ENCODE measurements at places on chromosomes 13 and 19.
A peak's percentile ranks its signal among the peaks of the same experiment; 100 is the strongest.

GRCh38 chr13:66693656-66694055, 536.5 kb downstream of the PCDH9 start:
- DNase-seq: no peak

DNA sequence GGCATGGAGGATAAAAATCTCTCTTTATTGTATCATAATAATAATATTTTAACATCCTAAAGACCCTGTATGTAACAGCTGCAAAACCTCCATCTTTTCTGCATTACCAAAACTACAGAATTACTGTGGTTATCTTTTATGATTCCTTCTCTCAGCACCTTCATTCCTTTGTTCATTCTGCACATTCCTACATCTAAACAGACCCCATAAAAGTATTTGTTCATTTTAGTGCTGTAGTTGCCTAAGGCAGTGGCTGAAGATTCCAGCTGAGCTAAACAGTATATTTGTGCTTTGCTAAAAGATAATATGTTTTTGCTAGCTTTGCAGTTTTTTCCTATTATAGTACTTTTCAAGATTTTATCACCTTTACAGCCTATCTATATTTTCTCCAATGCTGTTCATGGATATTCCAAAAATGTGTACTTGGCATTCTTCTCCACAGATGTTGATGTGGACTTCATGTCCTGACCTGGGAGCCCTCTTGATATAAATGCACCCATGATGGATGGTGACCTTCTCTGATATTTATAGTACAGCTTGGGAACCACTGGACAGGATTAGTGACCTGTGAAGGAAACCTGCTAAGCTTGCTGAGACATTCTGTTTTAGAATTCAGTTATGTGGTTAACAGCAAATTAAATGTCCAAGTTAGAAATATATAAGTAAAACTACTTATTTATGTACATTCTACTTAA, 2832.9 kb upstream of the PCDH20 start:
- DNase-seq: no peak

- DNase-seq: no peak
Measured at GRCh38 chr13:73520566-73521289, 461.9 kb downstream of the KLF5 start.

GRCh38 chr19:18203408-18203862, 407 bp downstream of the RAB3A start:
- no peak for DNase-seq

DNA sequence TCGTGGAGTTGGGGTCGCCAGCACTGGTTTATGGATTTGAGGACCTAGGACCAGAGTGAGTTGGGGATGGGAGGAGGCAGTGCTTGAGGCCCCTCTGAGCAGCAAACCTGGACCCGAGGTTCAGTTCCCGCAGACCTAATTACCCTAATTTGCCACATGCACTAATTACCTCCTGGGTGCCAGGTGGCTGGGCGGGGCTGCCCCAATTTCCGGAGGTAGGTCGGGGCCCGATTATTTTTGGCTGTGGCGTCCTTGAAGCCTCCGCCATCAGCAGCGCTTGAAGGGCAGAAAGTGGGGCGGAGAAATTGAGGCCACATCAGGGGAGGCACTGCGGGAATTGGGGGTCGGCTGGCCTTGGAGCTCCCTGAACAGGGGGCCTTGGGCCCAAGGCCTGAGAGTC, 5.9 kb upstream of the HOMER3 start:
- DNase-seq: no peak

- no peak for DNase-seq
Measured at GRCh38 chr19:12800466-12800770, 1.2 kb downstream of the PRDX2 start.

DNA sequence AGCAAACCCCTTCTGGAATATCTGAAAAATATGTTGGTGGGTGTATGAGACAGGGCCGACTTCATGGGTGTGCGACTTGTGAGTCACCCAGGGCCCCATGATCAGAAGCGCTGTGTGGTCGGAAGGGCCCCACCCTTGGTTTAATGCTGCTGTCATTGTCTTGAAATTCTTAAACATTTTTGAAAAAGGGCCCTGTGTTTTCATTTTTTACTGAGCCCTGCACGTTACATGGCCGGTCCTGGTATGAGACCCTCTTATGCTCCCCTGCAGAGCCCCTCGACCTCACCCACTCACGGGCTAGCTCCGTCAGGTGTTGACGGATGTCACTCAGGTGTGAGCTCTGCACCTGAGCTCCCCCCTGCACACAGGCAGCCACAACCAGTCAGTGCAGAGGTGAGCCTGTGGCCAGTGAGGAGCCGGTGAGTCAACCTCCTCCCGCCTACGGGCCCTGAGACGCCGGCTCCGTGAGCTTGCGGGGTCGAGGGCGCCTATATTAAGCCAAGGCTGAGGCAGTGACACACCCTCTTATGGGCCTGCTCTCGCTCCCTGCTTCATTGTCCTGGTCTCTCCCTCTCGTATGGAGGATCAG, 27.7 kb downstream of the GADD45B start:
- DNase-seq: peak; percentile 38

GRCh38 chr19:48713041-48713863, 6.3 kb downstream of the MAMSTR start:
- DNase-seq: no peak

- no peak for DNase-seq
Measured at GRCh38 chr13:23684647-23685046, 114.4 kb downstream of the TNFRSF19 start.

GRCh38 chr13:98918771-98919170, 59.1 kb downstream of the DOCK9 start:
- no peak for DNase-seq

DNA sequence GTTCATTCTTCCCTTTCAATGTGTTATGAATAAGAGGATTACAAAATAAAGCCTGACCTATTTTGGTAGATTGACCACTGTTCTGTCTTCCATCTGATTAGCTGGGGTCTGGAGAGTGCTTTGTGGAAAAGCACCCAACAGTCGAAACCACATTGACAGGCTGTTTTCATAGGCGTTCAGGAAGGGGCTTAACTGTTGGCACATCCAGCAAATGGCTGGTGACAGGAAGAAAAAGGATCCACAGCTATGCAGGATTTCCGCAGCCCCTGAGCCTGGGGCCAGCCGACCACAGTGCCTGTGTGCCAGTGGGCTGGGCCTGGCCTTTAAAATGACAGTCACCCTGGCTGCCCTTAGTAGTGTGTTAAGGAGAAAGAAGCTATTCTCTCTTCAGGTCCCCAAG, 113.3 kb downstream of the SIPA1L3 start:
- no peak for DNase-seq

DNA sequence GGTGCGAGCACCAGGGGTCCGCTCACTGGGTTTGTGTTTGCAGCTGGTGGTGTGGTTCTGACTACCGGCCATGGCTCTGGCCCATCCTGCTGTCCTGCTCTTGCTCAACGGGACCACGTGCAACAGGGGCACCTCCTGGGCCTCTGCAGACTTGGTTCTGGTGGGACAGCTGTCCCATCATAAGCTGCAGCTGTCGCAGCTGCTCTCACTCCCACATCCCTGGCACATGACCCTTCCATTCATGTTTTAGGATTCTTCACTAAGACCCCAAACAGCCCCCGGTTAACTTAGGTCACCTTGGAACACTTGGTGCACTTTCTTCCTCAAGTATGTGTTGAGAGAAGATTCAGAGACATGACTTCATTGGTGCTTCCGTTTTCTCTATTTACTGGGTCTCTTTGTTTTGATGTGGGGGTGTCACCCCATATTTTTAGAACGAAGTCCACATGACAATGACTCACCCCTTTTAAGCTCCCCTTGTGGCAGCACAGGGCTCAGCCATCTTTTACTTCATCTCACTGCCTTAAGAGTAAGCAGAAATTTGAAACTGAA, 68.4 kb upstream of the ARHGEF7 start:
- DNase-seq: no peak

DNA sequence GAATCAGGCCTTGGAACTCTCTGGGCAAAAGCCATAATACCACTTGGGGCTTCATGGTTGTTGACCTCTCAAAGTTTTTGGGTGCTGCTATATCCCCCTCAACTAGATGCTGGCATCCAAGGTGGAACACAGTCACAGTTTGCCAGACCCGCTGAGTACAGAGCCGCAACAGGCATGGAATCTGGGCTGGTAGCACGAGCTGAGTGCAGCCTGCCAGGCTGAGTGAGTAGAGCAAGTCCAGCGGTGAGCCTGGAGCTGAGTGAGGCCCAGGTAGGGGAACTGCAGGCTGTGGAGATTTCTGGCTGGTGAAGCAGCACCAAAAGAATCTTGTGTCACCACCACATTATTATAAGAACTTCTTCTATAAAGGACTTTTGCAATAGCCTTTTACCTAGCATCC, 192.6 kb downstream of the PCDH17 start:
- DNase-seq: no peak

DNA sequence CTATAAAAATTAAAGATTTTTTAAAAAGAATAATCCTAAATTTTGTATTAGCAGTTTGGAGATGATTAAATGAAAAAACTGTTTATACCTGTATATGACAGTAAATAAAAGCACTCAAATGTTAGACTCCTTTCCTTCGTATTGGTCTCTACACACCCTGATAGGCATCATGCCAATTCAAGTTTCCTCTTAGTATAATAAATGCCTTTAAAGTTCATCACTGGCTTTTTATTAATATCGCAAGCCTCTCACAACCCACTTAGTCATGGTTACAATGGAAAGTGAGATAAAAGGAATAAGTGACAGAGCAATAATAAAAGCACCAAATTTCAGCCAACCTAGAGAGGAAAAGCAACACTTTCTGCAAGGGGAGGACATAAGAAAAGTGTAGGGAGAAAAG, 102.2 kb downstream of the PIBF1 start:
- no peak for DNase-seq

DNA sequence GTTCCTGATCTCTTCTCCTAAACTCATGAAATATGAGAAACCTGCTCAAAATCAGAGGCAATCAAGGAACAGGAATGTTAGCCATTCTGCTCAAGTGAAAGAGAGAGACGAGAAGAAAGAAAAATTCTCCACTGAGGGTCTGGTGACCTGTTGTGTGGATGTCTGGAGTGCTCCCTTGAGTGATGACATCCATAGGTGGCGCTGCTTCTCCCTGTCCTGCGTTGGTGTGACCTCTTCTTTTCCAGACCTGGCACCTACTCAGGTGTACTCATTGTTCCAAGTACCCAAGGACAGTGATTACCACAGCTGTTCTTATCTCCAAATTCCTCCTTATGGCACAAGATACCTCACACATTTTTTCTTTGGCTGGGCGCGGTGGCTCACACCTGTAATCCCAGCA, 4.0 kb downstream of the ZNF223 start:
- no peak for DNase-seq

GRCh38 chr19:10390652-10391286, 10.4 kb upstream of the TYK2 start:
- DNase-seq: peak; percentile 38

GRCh38 chr19:53958168-53958571, 4.6 kb upstream of the CACNG8 start:
- no peak for DNase-seq

DNA sequence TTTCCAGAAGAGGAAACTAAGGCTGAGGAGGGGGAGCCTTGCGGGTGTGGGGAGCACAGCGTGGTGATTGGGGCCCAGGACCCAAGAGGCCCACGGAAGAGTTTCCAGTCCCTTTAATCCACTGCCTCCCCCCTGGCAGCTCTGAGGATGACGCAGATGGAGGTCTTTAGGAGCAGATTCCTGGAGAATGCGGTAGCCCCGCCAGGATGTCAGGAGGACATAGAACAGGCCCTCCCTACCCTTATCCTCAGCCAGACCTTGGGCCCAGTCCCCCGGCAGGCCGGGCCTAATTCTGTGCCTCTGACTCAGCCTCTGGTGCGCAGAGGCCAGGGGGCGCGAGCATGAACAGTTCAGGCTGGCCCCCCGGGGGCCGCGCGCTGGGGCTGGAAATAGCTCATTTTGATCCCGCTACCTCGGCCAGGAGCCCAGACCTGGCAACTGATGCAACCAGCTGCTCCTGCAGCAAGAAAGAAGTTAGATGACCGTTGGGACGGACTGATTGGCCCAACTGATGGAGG, 461 bp upstream of the HSPB6 start:
- no peak for DNase-seq

DNA sequence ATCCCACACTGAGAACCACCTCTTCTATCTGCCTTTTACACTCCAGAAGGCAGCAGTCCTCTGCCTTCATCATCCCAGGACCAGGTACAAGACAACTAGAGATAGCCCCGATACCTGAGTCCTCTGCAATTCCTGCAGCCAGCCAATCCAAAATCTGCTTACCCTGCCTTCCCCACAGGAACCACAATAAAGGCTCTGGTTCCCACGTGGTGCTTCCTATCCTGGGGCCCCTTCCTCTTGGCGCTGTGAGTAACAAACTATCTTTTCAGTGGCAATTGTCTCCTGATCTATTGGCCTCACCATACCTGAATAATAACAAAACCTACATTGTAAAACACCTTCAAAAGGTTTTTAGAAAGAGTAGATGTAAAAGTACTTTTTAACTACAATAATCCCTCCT, 63.1 kb downstream of the ZDHHC20 start:
- no peak for DNase-seq

Measured in stimulated activated CD4-positive, alpha-beta T cell treated with anti-CD3 and anti-CD28 coated beads, TNF-alpha, amount 100 ng/mL, for 4 hours (primary cell).